Thoracic aorta endothelial cell (primary cell): ENCODE measurements at places on chromosomes 1 and 21. TPM values are rescaled to one million over a fixed set of nuclear protein-coding genes. Genes with fewer than 3 reads are reported as not detected.

Gene CNIH3
- 0.72 and 1.6 TPM in 2 replicates for total RNA-seq

Gene AMY1A
- total RNA-seq, result not detected in 2 replicates

Gene TFF2
- not detected in 2 replicates for total RNA-seq

Gene IGSF9
- 0.07 TPM in 1 of 2 replicates, not detected in the other for total RNA-seq

Gene RIPPLY3
- total RNA-seq, result not detected in 2 replicates

Gene OPTC
- total RNA-seq, result not detected in 2 replicates

Gene PGLYRP4
- not detected in 2 replicates for total RNA-seq

Gene DNALI1
- 2.5 and 2.9 TPM in 2 replicates for total RNA-seq

Gene AIM2
- total RNA-seq, result 0.29 TPM in 1 of 2 replicates, not detected in the other

Gene NECTIN4
- total RNA-seq, result 0.14 and 0.40 TPM in 2 replicates

Gene CNKSR1
- total RNA-seq, result 0.13 TPM in 1 of 2 replicates, not detected in the other

Gene C2CD4D
- total RNA-seq, result 0.07 TPM in 1 of 2 replicates, not detected in the other

Gene SLAMF8
- total RNA-seq, result not detected in 2 replicates

Gene KRTAP7-1
- not detected in 2 replicates for total RNA-seq

Gene CCDC190
- 2.3 and 5.5 TPM in 2 replicates for total RNA-seq

Gene LRRC38
- total RNA-seq, result not detected in 2 replicates

Gene LDLRAD1
- total RNA-seq, result not detected in 2 replicates

Gene LRRC39
- 0.43 and 0.53 TPM in 2 replicates for total RNA-seq

Gene KCNA3
- total RNA-seq, result not detected in 2 replicates

Gene NBPF20
- total RNA-seq, result 2.5 and 3.7 TPM in 2 replicates

Gene CASQ1
- total RNA-seq, result not detected in 2 replicates

Gene EDARADD
- not detected in 2 replicates for total RNA-seq

Gene CNIH4
- total RNA-seq, result 92.0 and 107 TPM in 2 replicates

Gene MANEAL
- total RNA-seq, result 0.43 and 0.93 TPM in 2 replicates

Gene PIGR
- total RNA-seq, result not detected in 2 replicates

Gene OR2L8
- not detected in 2 replicates for total RNA-seq

Gene LCE1A
- not detected in 2 replicates for total RNA-seq

Gene PMF1
- 43.5 and 54.7 TPM in 2 replicates for total RNA-seq

Gene OR2L2
- not detected in 2 replicates for total RNA-seq

Gene UTS2
- total RNA-seq, result not detected in 2 replicates

Gene ROR1
- 0.53 and 6.7 TPM in 2 replicates for total RNA-seq

Gene ZNF683
- not detected in 2 replicates for total RNA-seq

Gene PTPRU
- total RNA-seq, result 1.3 and 5.0 TPM in 2 replicates

Gene COA6
- total RNA-seq, result 29.9 and 35.1 TPM in 2 replicates
